ENCODE measurements at places on chromosomes 11 and 22.

DNA sequence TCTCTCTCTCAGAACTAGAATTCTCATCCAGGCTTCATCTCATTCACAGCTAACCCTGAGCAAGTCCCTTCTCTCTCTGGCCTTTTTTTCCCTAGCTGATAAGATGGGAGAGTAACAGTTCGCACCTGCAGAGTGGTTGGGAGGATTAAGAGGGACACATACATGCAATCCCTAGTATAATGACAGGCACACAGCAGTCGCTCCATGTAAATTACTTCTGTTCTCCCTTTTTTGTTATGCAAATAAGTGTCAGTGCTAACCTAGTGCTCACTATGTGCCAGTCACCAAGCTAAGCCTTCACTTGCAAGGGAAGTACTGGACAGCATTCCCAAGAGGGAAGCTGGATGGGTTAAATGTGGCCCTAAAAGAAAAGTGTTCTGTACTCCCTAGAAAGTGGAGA is 63.4 kb downstream of the TENM4 start:
- DNase-seq, result no peak

DNA sequence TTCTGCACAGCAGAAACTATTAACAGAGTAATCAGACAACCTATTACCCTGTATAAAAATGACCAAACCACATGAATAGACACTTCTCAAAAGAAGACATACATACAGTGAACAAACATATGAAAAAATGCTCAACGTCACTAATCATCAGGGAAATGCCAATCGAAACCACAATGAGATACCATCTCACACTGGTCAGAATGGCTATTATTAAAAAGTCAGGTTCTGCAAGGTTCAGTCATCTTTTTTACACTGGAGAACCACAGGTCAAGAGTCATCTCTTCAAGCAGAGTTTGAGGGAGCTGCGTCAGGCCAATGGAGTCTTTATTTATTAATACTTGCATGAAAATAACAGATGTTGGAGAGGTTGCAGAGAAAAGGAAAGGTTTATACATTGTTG is 40.4 kb downstream of the RCN1 start:
- DNase-seq, result no peak

- DNase-seq, result no peak
Measured at GRCh38 chr11:8477680-8478079, 116.3 kb downstream of the STK33 start.

- DNase-seq, result no peak
Measured at GRCh38 chr11:10973416-10973815, 115.6 kb upstream of the ZBED5 start.

DNA sequence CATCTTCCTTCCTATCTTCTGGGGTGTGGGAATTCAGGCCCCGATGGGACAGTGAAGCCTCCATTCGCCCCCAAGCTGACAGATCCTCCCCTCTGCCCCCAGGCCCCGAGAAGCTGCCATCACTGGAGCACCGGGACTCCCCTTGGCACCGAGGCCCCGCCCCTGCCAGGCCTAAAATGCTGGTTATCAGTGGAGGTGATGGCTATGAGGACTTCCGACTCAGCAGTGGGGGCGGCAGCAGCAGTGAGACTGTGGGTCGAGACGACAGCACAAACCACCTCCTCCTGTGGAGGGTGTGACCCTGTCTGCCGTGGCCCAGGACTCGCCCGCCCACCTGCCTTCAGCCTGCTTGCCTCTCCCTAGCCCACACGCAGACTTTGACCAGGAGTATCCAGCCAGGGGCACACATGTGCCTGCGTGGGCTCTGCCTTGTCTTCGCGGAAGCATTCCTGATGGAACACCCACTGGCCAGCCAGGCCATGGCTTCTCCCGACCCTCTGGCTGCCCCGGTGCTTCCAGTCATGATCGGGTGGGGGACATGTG is 8.6 kb upstream of the RELT start:
- DNase-seq, result peak; percentile 21

GRCh38 chr11:71244116-71244810 is 8.1 kb downstream of the SHANK2 start:
- DNase-seq, result no peak

DNA sequence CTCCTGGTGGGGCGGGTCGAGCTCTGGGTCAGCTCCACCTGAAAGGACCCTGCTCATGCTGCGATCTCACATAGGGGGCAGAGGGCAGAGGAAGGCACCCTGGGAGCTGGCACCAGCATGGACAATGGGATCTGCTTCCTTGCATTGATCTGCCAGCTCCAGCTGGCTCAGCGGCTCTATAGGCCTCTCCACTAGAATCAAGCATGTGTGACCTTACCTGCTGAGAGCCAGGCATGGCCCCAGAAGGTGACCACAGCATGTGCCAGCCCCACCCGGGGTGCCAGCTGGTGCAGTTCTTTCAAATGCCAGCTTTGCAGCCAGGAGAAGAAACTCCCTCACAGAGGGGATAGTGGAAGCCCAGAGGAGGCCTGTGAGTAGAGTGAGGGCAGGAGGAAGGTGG is 22.0 kb upstream of the KLHL35 start:
- DNase-seq, result no peak

DNA sequence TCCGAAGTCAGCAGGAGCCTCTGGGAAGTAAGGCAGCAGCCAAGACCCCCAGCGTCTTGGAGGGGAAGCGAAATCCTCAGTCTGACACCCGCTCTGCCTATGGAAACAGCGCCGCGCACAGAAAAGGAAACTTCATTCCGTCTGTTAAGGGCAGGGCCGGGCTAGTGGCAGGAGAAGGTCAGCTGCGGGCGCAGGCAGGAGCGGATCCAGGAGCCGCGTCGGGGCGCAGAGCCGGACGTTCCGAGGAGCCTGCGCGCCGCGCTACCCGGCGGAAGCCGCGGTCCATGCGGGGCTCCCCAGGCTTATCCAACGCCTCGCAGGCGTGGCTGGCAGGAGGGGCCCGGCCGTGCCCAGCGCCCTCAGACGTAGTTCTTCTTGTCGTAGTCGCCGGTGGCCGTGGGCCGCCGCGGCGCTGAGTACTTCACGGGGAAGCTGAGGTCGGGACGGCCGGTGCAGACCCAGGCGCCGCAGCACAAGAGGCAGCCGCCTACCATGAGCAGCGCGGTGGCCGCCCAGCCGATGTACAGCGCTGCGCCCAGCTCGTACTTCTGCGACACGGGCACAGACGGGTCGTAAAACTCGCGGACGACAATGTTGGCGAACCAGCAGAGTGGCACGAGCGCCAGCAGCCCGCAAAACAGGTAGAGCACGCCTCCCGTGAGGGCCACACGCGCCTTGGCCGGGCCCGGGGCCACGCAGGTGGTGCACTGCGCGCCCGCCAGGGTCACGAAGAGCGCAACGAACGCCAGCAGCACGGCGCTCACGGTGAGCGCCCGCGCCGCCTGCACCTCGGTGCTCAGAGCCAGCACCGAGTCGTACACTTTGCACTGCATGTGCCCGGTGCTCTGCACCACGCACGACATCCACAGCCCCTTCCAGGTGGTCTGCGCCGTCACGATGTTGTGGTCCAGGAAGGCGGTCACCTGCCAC is 705 bp downstream of the CLDN5 start:
- no peak for DNase-seq

DNA sequence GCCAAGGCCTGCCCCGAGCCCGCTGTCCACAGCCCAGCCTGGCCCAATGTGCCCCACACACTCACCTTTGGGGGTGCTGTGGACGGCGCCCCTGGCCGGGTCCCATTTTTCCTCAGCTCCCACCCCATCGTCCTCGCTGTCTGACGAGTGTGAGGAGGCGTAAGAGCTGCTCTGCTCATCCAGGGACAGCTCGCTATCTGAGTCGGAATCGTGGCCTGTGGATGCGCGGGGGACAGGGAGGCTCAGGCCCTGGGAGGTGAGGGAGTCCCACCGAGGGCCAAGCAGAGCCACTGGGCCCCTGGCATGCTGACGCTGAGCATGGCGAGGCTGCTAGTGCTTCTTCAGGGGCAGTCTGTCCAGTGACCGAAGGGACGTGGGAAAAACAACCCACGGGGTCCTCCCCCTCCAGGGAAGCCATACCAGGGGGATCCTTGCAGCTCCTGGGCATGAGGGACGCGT is 29.7 kb downstream of the TRMU start:
- DNase-seq, result no peak
